ENCODE measurements at places on chromosomes 5 and 9. TPM values are rescaled to one million over a fixed set of nuclear protein-coding genes. Genes with fewer than 3 reads are reported as not detected.

- DNase-seq, result no peak
Measured at GRCh38 chr5:64518793-64519192, 13.0 kb downstream of the RGS7BP start.

The SEMA5A gene
- total RNA-seq, result 17.6 TPM

DNA sequence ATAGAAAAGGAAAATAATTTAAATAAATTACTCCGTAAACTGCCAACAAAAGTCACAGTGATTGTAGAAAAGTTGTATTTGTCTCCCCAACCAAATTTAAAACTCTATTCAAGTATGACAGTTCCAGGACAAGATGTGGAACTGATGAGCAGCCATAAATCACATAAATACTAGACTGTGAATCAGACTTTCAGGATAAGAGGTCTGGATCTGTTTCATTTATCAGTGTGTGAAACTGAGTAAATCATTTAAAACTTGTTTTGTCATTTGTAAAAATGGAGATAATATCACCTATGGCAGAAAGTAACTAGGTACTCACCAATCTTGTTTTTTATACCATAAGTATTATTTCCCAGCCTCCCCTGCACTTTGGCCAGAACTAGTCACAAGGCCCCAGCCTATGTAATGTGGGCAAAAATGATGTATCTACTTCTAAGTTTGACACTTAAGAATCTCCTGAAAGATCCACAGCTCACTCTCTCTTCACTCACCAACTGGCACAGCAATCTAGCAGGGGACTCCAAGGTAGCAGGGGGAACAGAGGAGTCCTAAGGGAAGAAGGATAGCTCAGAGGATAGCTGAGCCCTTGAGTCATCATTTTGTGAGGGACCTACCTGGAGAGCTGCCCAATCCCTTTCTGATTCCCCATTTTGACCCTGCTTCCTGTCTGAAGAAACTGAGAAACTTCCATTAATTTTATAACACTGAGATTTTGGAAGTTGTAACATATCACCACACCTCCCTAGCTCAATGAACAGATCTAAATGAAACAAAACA, 31.6 kb downstream of the TMEM161B start:
- no peak for DNase-seq

The GKAP1 gene
- total RNA-seq, result 7.6 TPM

DNA sequence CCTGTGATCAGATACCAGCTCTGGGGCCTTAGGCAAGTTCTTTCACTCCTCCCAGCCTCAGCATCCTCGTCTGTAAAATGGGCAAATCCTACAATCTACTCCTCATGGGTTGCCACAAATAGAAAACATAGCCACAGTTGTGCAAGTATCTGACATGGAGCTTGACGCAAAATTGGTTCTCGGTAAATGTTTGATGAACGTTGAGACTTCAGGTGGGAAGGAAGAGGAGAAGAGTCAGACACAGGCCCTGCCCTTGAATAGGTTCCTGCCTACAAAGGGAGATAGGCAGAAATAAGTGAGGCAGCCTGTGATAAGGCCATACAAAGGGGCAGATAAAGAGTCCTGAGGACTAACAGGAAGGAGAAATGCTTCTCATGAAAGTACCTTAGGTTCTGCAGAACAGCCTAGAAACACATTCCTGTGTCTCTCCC, 26.1 kb upstream of the CPEB4 start:
- DNase-seq, result no peak

GRCh38 chr5:140391732-140392131, 9.9 kb upstream of the ANKHD1 start:
- no peak for DNase-seq

DNA sequence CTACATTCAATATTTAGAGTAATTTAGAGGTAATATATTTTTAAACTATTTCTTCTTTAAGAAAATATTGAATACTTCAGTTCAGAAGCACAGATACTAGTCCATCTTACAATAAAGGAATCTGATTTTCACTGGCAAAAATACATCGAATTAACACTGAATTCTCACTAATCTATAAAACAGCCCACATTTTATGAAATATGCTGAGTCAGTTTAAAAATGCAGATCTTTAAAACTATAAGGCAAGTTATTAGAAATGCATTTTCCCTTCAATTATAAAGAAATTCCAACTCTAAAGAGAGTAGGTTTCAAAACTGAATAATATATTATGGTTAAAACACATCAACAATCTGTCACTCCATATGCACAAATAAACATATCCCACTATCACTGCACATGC, 232.5 kb downstream of the SLF1 start:
- DNase-seq, result no peak

GRCh38 chr5:94391996-94392395, 226.4 kb downstream of the KIAA0825 start:
- DNase-seq, result no peak

Data from Peyer's patch (tissue), 4 donors.